T-helper 17 cell (primary cell): ENCODE measurements at places on chromosomes 3 and 15.

DNA sequence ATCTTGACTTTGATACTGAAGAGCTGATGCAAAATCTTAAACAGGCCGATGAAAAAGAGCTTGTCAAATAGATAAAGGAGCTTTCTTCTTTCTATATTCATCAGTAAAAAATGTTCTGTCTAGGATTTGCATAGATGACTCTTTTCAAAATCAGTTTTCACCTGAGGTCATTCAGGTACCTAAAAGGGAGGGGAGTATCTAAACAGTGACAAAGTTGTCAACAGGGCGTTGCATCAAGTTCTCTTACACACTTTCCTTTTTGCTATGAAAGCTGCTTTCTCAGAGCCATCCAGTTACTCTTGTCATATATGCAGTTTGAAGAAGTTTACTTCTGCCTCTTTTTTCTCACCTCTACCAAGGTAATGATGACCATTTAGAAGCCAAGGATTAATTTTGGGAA lies 60.0 kb downstream of the AKAP13 start:
- DNase-seq = no peak

DNA sequence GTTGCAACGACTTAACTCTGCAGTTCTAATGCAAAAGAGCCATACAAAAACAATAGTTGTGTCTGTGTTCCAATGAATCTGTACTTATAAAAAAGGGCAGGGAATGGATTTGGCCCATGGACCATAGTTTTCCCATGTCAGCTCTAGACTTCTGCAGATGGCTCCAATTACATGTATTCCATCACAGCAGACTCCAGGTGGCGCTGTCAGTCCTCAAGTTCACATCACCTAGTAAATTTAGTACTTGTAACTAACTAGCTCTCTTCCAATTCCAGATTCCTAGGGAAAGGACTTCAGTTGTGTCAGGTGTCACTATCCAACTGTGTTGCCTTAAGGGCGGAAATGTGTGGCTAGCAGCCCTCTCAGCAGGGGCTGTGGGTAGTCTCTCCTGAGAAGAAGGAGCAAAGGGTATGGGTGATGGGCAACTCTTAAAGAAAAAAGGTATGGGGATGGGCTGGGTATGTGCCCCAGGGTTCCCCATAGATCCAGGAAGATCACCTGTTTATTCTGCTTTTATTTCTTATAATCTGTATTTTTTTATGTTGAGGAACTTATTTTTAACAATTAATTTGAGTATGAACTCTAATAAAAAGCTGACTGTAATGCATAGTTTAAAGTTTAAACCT lies 36.2 kb downstream of the BBS4 start:
- DNase-seq = peak; percentile 57

GRCh38 chr15:68310804-68311463 lies 33.4 kb downstream of the FEM1B start:
- no peak for DNase-seq

DNA sequence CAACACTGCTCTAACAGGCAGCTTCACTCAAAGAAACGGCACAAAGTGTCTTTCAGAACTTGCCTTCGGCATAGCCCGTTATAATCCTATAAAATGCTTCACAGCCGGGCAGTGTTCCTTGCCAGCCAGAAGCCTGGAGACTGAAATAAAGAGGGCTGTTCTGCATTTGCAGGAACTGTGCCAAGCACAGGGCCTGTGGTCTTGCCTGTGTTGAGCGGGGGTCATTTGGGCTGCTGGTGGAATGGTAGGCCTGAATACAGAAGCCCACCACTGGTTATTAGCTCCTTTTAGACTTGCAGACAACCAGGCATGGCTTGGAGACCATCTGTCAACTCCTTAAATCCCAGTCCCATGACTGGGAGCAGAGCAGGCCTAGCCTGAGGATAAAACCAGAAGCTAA lies 4.7 kb upstream of the ARHGEF3 start:
- DNase-seq = no peak

DNA sequence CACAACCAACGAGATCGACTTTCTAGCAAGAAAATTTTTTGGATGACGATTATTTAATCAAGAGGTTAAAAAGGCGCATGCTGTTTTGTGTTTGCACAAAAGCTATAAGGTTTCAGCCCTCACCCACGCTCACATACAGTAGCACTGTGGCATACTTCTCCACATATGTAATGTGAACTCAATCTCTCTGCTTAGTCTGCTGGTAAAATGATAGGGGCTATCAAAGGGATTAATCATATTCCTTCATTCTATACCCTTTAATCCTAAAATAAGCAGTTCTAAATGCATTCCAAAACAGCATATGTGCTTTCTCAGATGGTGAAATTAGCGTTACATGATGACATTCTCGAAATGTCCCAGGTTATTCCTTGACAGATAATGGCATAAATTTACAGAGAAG lies 196.9 kb upstream of the PRICKLE2 start:
- DNase-seq = no peak

GRCh38 chr3:157920822-157921700 lies 185.2 kb downstream of the SHOX2 start:
- DNase-seq = no peak

DNA sequence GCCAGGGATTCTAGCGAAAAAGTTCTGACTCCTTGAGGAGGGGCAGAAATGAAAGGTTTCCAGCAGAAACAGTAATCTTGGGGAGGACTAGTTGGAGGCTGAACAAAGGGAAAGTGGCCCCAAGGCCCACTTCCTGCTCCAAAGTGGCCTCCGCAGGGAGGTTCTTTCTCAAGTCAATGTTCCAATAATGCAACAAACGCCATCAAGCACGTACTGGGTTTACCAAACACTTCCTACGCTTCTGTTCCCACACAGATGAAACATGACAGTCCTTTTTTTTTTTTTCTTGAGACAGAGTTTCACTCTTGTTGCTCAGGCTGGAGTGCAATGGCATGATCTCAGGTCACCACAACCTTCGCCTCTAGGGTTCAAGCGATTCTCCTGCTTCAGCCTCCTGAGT lies 9.6 kb upstream of the RCCD1 start:
- no peak for DNase-seq

DNA sequence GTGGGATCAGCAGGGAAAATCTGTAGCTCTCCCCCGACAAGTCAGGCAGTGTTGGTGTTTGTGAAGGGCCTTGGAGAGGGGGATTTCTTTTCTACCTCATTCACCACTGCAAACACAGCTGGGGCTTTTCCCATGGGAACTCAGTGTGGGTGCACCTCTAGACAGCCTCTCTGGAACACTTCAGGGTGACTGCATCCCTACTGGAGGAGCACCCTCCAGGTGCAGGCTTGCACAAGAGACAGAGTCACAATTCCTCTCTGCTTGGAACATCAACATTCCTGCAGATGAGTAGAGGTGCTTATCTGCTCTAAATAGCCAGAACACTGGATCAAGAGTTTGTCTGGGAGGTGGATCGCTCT lies 72.7 kb upstream of the AKAP13 start:
- no peak for DNase-seq

- DNase-seq = no peak
These were observed 120.9 kb downstream of the DTWD1 start for GRCh38 chr15:49741712-49742111.

GRCh38 chr15:80710635-80711554 lies 15.8 kb downstream of the ABHD17C start:
- no peak for DNase-seq

GRCh38 chr3:143122608-143123352 lies 3.2 kb downstream of the CHST2 start:
- no peak for DNase-seq

DNA sequence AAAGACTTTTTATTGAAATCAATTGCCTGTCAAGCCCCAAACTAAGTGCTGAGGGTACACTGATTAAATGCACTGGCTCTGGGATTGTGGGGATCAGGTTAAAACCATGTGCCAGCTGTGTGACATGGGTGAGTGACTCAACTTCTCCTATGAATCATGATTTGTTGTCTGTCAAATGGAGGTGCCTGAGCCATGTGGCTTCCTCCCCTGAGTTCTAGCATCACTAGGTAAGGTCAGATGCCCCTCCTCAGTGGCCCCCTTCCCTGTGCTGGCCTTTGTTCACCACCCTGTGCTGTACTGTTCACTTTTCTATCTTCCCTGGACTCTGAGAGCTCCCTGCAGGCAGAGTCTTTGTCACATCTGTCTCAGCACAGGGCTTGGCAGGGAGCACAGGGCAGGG lies 43.6 kb upstream of the ATP2B2 start:
- DNase-seq = no peak

DNA sequence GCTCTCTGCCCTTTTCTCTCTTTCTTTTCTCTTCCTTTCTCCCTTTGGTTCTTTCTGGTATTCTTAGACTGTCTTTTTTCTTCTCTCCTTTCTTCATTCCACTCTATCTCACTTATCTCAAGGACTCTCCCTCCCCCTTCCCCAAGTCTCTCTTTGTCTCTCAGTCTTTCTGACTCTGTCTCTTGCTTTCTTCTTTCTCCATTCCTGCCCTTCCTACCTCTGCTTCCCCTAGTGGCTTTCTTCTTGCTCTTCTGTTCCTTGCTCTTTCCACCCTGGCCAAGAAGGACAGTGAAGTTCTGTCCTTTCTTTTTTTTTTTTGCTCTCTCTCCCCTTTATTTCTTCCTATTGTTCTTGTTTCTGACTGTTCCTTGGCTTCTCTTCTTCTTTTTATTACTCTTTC lies 22.3 kb upstream of the RPL39L start:
- DNase-seq = no peak

- DNase-seq = no peak
These were observed 300.3 kb downstream of the FEZF2 start for GRCh38 chr3:62073038-62073437.

DNA sequence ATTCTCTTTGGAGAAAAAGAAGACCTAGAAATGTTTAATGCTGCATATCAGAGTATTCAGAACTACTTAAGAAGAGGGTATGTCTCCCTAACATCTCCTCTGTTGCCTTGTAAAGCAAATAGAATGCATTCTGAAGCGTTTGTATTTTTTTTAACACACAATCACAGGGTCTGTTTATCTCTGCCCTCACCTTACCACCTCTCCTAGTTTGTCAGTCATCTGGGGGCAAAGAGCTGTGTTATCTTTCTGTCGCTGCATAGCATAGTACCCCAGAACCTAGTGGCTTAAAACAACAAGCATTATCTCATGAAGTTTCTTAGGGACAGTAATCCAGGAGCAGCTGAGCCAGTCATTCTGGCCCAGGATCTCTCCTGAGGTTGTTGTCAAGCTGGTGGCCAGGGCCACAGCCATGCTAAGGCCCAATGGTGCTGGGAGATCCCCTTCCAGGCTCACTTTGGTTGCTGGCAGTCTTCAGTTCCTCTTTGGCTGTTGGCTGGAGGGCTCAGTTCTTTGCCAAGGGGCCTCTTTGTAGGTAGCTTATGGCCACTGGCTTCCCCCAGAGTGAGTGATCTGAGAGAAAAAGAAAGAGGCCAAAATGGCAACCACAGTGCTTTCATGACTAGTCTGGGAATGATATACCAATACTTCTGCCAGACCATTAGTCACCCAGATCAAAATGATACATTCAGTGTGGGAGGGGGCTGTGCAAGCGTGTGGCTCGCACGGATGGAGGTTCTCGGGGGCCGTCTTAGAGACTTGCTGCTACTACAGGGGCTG lies 17.8 kb downstream of the EDEM1 start:
- DNase-seq = no peak

GRCh38 chr3:69320871-69321271 lies 65.0 kb downstream of the FRMD4B start:
- no peak for DNase-seq

DNA sequence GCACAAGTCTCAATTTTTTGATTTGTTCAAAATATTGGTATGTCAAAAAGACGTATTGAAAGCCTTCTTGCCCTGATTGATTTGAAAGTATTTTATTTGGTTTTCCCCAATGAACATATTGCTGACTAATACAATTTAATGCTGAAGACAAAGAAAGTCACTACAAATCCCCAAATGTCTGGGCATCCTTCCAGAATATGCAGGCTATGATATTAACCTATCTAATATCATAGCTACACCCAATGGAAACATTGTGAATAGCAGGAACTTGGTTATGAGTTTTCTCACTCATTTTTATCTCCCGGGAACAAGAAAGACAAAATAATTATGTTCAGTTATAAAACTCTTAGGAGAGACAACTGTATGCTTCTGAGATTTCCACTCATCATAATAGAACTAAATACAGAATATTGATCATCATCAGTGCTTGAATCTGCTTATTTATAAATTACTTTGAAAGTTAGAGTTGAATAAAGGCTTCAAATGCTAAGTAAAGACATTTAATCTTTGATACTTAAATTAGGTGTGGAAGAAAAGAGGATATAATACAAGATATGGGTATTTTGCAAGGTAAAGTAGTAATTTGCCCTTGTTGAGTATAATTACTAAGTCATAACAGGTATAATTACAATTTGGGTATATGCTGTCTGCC lies 483.9 kb downstream of the RBMS3 start:
- DNase-seq = no peak

DNA sequence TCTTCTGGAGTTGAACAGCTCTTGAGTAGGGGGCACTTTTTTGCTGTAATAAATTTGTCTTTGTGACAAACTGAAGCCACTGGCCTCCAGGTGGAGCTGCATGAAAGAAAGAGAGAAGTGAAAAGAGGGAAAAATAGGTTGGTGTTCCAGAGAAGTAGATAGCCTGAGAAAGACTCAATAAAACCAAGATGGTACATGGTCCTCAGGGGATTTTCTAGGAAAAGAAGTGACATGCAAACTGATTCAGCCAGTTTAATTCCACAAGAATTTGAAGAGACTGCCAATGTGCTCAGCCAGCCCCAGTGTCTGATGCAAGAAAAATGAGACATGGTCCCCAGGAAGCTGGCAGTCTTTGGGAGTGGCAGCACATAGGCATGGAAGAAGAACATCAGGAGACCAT lies 152.7 kb downstream of the CD47 start:
- no peak for DNase-seq

GRCh38 chr3:115834068-115834467 lies 210.8 kb downstream of the GAP43 start:
- DNase-seq = no peak

DNA sequence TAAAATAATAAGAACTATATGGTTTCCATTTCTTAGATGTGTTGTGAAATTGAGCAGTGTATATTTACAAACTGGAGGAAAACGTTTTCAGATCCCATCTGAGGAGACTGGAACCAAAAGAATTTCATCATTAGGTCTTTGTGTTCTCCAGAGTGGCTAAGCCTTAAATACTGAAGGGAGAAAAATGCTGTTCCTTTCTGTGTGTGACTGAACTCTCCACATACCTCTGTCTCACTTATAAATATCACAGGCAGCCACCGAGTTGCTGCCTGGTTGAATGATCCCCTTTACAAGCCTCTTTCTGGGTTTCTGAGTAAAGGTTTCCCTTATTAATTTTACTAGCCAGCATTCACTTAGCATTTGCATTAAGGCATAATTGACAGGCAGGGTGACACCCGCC lies 913.9 kb upstream of the NR2F2 start:
- DNase-seq = no peak

GRCh38 chr3:123735456-123735855 lies 148.7 kb downstream of the MYLK start:
- no peak for DNase-seq
